ENCODE measurements at places on chromosomes 11 and 22.
A peak's percentile ranks its signal among the peaks of the same experiment; 100 is the strongest.

GRCh38 chr11:96162816-96163499 lies 180.0 kb downstream of the MAML2 start:
- peak; percentile 99 for DNase-seq

- no peak for DNase-seq
Observed at GRCh38 chr11:102192349-102193066, 82.3 kb downstream of the YAP1 start.

GRCh38 chr22:37705205-37705604 lies 8.4 kb downstream of the TRIOBP start:
- DNase-seq: no peak

- no peak for DNase-seq
Observed at GRCh38 chr22:31629741-31630184, 32.3 kb downstream of the PISD start.

- no peak for DNase-seq
Observed at GRCh38 chr22:23773483-23774113, 949 bp downstream of the MMP11 start.

DNA sequence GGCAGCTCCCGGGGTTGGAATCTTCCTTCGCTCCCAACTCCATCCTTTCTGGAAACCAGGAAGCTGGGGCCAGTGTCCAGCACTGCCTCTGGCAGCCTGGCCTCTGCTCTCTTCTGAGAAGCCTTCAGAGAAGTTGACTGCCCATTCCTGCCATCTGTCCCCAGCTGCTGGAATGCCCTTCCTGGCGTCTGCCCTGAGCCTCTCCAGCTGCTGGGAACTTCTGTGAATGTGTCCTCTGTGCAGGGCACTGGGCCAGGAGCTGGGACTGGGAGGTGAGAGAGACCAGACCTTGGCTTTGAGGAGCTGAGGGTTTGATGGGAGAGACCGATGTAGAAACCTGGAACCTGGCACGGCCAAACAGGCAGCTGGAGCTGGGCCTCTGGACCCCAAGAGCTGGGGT lies 5.9 kb upstream of the SOX10 start:
- no peak for DNase-seq

GRCh38 chr11:35362521-35362980 lies 56.8 kb downstream of the SLC1A2 start:
- DNase-seq: no peak

DNA sequence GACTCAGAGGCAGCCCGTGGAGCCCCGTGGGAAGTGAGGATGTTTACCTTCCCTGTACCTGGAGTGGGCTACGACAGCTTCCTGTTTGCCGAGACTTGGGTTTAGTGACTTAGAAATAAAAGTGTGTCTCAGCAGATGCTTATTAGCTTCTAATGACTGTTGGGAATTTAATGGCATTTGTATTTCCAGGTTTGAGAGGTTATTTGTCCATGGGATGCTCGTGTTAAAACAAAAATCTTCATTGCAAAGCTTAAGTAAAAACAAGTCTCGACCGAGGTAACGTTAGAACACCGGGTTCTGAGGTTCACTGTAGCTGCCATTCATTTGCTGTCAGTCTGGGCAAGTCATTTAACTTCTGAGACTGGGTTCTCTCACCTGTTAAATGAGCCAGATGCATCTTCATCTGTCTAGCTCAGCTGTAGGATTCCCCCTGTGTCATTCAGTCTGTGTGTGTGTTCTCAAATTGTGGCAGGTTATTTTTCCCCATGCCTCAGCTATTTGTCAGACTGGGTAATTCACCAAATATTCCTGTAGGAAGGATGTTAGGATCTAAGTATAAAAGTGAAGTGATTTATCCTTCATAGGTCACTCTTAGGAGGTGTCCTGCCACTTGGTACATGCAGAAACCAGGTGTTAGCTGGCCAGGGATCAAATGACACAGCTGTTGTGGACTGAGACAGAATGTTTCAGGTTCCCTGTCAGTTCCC lies 791 bp downstream of the EI24 start:
- DNase-seq: no peak

DNA sequence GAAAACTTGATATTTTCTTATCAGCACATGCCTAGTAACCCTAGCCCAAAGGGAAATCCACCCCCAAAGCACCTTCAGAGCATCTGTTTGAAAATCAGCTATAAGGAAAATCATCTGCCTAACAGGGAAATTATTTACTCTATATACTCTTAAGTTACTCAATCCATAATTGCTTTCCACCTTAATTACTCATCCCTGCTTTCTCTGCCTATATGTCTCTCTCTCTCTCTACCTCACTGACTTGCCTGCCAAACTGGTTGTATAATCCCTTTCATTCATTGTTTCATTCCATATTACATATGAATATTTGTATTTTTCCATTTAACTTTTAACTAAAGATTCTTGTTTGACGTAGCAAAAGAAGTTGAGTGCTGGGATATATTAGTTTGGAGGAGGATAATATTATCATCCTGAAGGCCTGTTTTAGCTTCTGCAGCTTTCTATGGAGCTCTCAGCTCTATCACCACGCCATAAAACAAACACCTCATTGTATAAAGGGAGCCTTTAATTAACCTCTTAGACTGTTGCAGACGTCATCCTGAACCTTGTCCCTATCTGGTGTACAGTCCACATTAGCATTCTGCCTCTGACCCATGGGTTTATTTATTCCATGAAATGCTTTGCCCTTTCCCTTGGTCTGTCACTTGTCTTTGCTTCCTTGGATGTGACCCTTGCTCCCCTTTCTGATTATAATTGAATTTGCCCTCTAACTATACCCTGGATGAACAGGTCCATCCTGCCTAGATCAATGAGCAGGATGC lies 98.9 kb downstream of the INSC start:
- no peak for DNase-seq

DNA sequence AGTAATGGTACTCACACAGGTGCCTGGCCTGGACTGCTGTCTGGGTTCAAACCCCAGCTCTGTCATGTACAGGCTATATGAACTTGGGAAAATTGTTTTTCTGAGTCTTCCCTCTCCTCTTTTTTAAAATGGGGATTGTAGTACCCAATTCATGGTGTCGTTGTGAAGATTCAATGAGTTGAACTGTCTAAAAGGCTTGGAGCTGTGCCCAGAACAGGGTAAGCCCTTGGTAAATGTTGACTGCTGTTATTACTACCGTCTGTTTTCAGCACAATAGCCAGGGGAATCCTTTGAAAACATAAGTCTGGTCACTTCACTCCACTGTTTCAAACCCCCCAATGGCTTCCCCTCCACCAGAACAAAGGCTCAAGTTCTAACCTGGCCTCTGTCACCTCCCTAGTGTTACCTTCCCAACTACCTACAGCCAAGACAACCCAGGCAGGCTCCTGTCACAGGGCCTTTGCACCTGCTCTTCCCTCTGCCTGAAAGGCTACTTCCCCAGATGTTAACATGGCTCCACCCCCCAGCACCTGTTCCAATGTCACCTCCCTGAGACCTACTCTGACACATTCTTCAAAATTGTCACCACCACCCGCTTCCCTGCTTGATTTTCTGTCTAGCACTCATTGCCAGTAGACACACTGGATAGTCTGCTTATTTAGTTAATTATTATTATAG lies 152.8 kb downstream of the CHST1 start:
- no peak for DNase-seq

- no peak for DNase-seq
Observed at GRCh38 chr11:26731084-26731456, 9.2 kb upstream of the SLC5A12 start.

DNA sequence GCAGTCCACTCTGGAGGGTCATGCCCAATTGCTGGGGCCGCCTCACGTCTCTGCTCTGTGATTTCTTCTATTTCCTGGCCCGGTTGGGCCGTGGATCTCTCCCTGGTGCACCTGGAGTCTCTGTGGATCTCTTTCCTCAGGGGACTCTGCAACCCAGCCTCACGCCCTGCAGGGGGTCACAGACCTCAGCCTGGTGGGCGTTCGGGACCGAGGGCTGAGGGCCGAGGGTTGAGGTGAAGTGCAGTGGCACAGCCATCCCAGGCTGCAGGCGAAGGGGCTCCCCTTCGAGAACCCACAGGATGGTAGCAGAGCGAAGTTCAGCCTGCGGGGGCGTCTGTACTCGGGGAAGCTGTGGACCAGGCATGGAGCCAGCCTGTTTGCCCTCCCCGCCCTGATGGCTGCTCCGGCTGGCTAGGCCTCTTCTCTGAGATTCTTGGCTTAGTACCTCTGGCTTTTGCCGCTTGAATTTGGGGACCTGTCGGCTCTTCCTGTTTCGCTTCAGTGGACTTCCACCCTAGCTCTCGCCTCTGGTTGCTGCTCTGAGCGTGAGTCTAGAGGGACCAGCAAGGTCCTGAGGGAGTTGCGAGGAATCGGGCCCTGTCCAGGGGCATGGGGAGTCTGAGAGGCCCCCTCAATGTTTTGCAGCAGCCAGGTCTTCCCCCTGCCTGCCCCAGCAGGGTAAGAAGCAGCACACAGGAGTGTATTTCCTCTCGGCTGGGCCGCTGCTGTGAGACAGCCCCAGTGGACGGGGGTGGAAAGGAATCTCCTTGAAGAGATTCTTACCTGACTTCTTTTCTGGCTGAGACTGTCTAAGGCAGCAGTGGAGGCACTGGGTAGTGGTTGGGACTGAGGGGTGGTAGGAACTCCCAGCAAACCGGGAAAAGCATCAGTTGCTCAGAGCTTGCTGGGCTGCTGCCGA lies 140.8 kb downstream of the TBC1D22A start:
- no peak for DNase-seq

GRCh38 chr11:9219115-9219514 lies 46.0 kb downstream of the DENND5A start:
- peak; percentile 90 for DNase-seq

- no peak for DNase-seq
Observed at GRCh38 chr22:18935889-18936529, at the start of gene PRODH. PRODH (minus strand) TSS chr22:18936293; CDS start chr22:18936287, 6 bp downstream.

DNA sequence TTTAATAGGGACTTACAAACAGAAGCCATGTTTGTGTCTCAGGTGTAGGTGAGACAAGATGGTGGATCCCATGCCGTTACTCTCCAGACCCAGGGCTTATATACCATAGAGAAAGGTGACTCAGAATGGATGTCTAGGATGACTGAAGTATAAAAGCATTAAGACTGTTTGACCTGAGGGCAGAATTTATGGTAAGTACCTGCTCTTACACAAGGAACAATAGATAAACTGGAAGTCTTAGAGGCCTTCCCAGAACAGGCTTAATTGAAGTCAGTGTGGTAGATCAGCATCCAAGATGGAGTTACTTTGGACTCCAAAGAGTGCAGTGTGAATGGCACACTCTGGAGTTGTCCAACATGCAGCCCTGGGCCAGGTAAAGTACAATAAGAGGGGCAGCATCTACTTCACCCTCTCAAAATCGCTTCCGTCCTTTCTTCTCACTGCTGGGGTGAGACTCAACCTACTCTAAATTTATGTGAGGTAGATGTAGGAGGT lies 387.0 kb upstream of the DDI1 start:
- no peak for DNase-seq

DNA sequence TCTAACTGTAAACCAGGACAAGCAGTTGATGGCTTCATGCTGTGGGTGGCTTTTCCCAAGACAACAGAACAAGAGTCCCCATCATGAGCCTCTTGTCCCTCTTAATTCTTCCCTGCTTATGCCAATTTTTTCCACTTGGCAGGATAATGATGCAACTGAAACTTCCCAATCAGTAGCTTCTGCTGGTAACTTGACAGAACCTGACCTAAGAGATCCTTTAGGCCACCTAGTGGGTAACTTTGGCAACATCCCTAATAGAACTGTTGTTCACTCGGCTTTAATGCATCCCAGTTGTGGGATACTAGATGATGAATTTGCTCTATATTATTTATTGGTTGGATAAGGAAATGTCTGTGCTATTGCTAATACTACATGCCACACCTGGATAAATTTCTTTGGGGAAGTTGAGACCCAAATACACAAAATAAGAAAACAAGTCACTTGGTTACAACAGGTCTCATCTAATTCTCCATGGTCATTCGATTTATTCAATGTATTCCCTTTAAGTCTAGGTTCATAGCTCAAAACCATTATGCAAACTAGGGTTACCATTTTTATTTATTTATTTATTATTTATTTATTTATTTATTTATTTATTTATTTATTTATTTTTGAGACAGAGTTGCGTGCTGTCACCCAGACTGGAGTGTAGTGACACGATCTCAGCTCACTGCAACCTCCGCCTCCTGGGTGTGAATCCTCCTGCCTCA lies 41.4 kb upstream of the NFAM1 start:
- DNase-seq: peak; percentile 76

GRCh38 chr11:13115380-13115675 lies 106.2 kb downstream of the RASSF10 start:
- no peak for DNase-seq

GRCh38 chr22:37037669-37038068 lies 13.9 kb upstream of the KCTD17 start:
- DNase-seq: no peak

DNA sequence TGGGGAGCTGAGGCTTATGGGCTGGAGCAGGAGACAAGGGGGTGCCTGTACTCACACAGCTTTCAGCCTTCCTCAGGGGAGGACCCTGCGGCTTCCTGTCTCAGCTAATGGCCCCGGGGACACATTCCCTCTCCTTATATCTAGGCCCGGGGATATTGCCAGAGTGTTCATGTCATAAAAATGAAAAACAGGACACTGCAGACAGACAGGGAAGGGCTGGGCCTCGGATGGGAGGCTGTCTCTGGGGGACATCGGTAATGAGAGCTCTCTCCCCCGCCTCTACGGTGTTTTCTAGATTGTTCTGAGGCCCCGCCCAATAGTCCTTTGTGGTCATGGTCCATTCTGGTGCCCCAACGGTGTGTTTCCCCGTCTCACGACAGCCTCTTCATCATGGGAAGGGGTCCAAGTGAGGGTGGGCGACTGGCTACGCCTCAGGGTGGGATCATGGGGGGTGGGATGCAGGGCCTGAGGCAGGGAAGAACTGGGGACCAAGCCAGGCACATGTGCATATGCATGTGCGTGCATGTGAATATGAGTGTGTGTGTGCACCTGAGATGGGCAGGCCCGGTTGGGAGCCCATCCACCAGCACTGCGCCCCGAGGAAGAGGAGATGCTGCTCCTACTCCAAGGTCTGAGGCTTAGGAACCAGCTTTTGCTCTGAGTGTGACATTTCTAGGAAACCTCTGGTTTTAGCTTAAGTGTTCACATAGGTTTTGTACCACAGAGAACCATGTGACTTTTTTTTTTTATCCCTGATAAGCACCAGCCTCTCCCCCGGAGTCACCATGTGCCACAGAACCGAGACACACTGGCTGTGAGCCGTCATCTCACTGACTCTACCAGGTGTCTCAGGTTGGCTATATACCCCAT lies 5.3 kb downstream of the ARVCF start:
- DNase-seq: no peak

DNA sequence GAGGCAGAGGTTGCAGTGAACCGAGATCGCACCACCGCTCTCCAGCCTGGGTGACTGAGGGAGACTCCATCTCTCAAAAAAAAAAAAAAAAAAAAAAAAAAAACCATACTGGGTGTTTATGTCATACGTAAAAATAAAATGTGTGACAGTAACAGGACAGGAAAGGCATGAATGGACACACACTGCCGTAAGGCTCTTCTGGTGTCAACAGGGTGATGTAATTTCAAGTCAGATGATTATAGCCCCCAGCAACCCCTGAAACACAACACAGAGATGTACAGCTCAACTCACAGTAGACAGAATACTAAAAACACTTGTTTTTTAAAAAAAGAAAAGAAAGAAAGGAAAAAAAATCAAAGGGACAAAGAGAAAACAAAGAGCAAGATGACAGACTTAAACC lies 22.2 kb downstream of the SBF1 start:
- no peak for DNase-seq

Data from cardiac fibroblast (primary cell).